ENCODE measurements at places on chromosomes 5 and 9. TPM values are rescaled to one million over a fixed set of nuclear protein-coding genes. Genes with fewer than 3 reads are reported as not detected.

GRCh38 chr9:326667-327066, 112.0 kb downstream of the DOCK8 start:
- no peak for DNase-seq

- DNase-seq, result no peak
Observed at GRCh38 chr9:31573561-31573960, 810.9 kb upstream of the ACO1 start.

The INSL4 gene
- total RNA-seq, result not detected

The GABRA1 gene
- total RNA-seq, result not detected

GRCh38 chr9:131876486-131876885, 136.6 kb upstream of the RAPGEF1 start:
- no peak for DNase-seq

The PPWD1 gene
- total RNA-seq, result 57.0 TPM

The PHF24 gene
- 0.25 TPM for total RNA-seq

- DNase-seq, result no peak
Observed at GRCh38 chr5:10673017-10673389, 88.0 kb downstream of the DAP start.

DNA sequence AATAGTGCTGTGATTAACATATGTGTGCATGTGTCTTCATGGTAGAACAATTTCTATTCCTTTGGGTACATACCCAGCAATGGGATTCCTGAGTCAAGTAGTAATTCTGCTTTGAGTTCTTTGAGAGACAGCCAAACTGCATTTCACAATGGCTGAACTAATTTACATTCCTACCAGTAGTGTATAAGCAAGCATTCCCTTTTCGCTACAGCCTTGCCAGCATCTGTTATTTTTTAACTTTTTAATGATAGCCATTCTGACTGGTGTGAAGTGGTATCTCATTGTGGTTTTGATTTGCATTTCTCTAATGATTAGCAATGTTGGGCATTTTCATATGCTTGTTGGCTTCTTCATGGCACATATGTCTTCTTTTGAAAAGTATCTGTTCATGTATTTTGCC, 308.5 kb downstream of the ARRDC3 start:
- no peak for DNase-seq

The PCDHA11 gene
- not detected for total RNA-seq

GRCh38 chr5:172093559-172093958, 87.1 kb upstream of the FBXW11 start:
- no peak for DNase-seq
